Ureter (tissue), 1 donor: ENCODE measurements at places on chromosomes 11 and 22. TPM values are rescaled to one million over a fixed set of nuclear protein-coding genes. Genes with fewer than 3 reads are reported as not detected.

DNA sequence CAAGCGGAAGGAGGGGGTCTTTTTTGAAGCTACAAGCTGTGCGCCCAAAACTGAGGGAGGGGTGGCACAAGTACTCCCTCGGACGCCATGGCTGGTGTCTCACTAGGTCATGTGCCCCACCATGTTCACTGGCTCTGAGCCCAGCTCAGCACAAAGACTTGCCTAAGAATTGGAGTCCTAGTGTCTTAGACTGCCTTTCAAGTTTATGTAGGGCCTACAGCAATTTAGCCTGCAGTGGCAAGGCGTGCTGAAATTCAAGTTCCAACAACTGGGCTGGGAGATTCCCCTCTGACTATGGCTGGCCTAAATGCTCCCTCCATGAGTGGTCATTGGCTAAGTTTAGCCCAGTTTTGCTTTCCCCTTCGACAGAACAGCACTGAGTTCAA is 27.3 kb downstream of the FCHSD2 start:
- DNase-seq: no peak

- peak; percentile 49 for DNase-seq
Observed at GRCh38 chr11:18243783-18244362, 4.6 kb downstream of the SAA2 start.

MAFF gene
- 27.0 TPM for total RNA-seq

DDX25 gene
- total RNA-seq: not detected

DNA sequence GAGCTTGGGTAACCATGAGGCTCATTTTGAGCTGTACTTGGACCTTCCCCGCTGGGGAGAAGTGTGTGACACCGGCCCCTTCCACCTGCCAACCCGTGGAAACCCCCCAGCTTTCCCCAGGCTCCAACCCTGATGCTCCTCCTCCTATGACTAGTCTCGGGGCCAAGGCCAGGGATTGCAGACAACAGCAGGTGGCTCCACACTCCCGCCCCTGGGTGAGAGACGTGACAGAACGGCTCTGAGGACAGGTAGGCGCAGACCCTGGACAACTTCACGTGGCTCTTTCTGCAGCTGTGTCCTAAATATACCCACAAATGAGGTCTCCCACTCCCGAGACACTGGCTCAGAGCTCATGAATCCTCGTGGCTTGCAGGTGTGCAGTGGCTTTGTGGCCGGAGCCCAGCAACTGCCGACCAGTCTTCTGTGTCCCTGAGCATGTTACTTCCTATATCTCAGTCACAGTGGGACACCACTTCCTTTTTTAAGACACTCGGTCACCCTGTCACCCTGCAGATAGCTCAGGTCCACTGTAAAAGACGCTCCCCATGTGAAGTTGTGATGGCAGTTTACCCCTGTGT is 55.2 kb downstream of the NECTIN1 start:
- DNase-seq: no peak

- DNase-seq: no peak
Observed at GRCh38 chr22:17985606-17986005, 38.8 kb downstream of the MICAL3 start.

GRCh38 chr11:117313828-117314768 is 2.0 kb downstream of the BACE1 start:
- no peak for DNase-seq

- DNase-seq: no peak
Observed at GRCh38 chr22:41966607-41967240, 2.5 kb upstream of the SEPTIN3 start.
